ENCODE measurements at places on chromosomes 12 and 14.

DNA sequence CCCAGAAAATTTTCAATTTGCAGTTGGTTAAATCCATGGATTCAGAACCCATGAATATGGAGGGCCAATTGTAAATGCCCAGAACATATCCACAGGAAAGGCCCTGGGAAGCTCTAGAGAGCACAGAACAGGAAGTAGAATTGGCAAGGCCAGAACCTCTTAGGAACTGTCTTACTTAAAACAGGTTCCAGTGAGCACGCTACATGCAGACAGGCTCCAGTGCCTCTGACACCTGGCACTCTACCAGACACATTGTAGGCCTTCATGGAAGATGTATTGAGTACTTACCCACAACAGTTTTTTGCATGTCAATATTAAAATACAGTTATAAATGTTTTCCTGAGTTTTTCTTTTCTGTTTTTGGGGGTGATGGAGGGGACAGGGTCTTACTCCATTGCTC, 188.2 kb upstream of the FRMD6 start:
- H3K4me1 ChIP-seq, result no peaks in the 10 kb centered on the region
- H3K4me3 ChIP-seq, result no peak overlapping the region
- no peaks in the 10 kb centered on the region for H3K36me3 ChIP-seq
- H3K27ac ChIP-seq, result no peak overlapping the region
- DNase-seq, result no peak

DNA sequence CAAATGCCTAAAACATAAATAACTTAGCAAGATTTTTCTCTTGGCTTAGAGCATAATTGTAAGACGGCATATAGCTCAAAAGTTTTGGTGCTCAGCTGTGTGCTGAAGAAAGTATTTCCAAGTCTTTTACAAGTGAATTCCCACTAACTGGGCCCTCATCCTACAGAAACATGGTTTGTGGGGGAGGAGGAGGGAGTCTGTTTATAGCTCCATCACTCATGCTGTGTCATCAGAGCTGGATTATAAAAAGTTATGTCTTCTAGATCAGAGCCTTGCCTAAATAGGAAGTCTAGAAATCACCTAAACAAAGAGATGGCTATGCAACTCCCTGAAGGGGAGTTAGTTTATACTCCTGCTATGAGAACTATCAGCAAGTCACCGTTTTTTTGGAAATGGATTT, 65.9 kb upstream of the OTOGL start:
- H3K4me1 ChIP-seq, result no peaks in the 10 kb centered on the region
- no peak for DNase-seq
- no peak overlapping the region for H3K27ac ChIP-seq
- H3K27me3 ChIP-seq, result peaks cover 35% of the 10 kb centered on the region
- H3K36me3 ChIP-seq, result no peaks in the 10 kb centered on the region

DNA sequence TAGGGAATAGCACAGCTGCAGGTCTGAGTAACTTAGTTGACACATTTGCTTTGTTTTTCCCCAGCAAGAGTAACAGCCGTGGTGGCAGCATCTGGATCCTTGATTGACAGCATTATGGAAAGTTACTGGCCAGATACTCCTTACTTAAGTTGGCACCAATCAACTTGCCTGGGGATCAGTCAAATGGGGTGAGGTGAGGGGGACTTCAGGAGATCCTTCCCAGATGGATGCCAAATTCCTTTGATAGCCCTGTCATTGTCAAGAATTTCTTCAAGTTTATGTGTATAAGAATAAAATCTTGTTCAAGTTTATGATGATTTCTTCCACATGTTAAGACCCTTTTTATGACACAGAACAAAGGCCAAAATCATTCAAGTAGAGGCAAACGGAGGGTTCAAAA, 618.4 kb downstream of the SLC6A15 start:
- no peak overlapping the region for H3K27ac ChIP-seq
- no peak overlapping the region for H3K4me3 ChIP-seq
- no peak for DNase-seq
- no peaks in the 10 kb centered on the region for H3K27me3 ChIP-seq
- H3K36me3 ChIP-seq, result no peaks in the 10 kb centered on the region

GRCh38 chr12:51395283-51396230, 4.4 kb upstream of the GALNT6 start:
- peaks cover 47% of the 10 kb centered on the region for H3K4me1 ChIP-seq
- H3K36me3 ChIP-seq, result peaks cover 8% of the 10 kb centered on the region
- H3K27ac ChIP-seq, result peak overlapping the region; percentile 94
- H3K4me3 ChIP-seq, result peak overlapping the region; percentile 70

DNA sequence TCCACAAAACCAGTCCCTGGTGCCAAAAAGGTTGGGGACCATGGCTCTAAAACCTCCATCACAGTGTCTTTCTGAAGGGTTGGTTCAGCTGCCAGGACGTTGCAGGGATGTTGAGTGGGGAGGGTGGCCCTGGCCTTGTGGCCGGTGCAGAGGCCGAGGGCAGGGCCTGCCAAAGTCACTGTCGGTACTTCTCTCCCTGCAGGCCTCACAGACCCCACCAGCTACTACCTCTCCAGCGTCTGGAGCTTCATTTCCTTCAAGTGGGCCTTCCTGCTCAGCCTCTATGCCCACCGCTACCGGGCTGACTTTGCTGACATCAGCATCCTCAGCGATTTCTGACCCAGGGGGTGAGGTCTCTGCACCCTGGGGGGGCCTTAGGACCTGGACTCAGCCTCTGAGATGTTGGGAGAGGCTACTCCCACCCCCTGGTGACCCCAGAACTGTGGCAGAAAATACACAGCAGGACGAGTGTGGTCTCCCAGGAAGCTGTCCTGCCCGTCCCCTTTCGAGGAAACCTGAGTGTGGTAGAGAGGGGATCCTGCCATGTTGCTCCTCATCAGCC, 7.0 kb downstream of the SLC48A1 start:
- H3K36me3 ChIP-seq, result peaks cover 8% of the 10 kb centered on the region
- H3K27me3 ChIP-seq, result no peaks in the 10 kb centered on the region
- H3K4me3 ChIP-seq, result no peak overlapping the region

GRCh38 chr12:109619002-109619604, 45.5 kb downstream of the MVK start:
- DNase-seq, result no peak
- no peaks in the 10 kb centered on the region for H3K36me3 ChIP-seq
- H3K27ac ChIP-seq, result no peak overlapping the region

- H3K36me3 ChIP-seq, result no peaks in the 10 kb centered on the region
- no peaks in the 10 kb centered on the region for H3K4me1 ChIP-seq
- H3K27me3 ChIP-seq, result no peaks in the 10 kb centered on the region
- no peak overlapping the region for H3K4me3 ChIP-seq
These were observed 11.1 kb upstream of the RERGL start for GRCh38 chr12:18101043-18101442.

- DNase-seq, result no peak
- H3K27me3 ChIP-seq, result no peaks in the 10 kb centered on the region
- H3K36me3 ChIP-seq, result peaks cover 10% of the 10 kb centered on the region
These were observed 8.3 kb downstream of the ATP2B1 start for GRCh38 chr12:89700191-89700810.

DNA sequence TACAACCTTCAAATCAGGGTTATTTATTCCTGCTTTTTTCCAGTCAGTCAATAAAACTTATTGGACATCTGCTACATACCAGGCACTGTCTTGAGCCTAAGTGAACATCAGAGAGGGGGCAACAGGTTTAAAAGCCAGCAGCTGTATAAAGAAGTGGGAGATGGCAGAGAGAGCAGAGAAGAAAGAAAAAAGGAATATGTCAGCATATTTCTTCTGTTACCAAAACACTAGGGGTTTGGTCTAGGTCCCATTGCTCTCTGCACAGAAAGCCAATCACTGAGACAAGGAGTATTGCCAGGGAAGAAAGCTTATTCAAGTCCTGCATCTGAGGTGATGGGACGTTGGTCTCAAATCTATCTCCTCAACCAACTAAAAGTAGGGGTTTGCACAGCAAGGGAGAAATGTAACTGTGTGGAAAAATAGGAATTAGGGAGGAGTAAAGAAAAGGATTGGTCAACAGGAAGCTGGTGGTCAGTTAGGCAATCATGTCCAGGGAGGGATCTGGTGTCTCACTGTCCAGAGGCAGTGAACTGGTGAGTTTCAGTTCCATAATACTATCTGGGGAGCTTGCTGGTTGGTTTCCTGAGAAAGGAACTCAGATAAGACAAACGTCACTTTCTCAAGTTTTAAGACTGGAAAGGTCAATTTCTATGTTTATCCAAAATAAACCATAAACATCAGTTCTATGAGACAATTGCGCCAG, 107.5 kb downstream of the PHLDA1 start:
- no peak overlapping the region for H3K27ac ChIP-seq
- H3K27me3 ChIP-seq, result no peaks in the 10 kb centered on the region
- H3K4me3 ChIP-seq, result no peak overlapping the region
- H3K36me3 ChIP-seq, result no peaks in the 10 kb centered on the region

GRCh38 chr12:54230555-54230954, 41.8 kb upstream of the SMUG1 start:
- H3K36me3 ChIP-seq, result peaks cover 2% of the 10 kb centered on the region
- no peaks in the 10 kb centered on the region for H3K4me1 ChIP-seq
- no peaks in the 10 kb centered on the region for H3K27me3 ChIP-seq
- H3K27ac ChIP-seq, result no peak overlapping the region
- no peak overlapping the region for H3K4me3 ChIP-seq

GRCh38 chr14:61434311-61434710, 112.9 kb downstream of the PRKCH start:
- H3K27me3 ChIP-seq, result no peaks in the 10 kb centered on the region
- peak overlapping the region; percentile 55 for H3K4me3 ChIP-seq
- H3K4me1 ChIP-seq, result peaks cover 95% of the 10 kb centered on the region

GRCh38 chr12:100573292-100574186, at the start of gene GAS2L3:
Gene GAS2L3, plus strand, starts transcription at chr12:100573684. Its CDS starts 21,221 bp downstream, at chr12:100594905.
- peaks cover 10% of the 10 kb centered on the region for H3K4me1 ChIP-seq
- DNase-seq, result peak; percentile 29
- peaks cover 36% of the 10 kb centered on the region for H3K27me3 ChIP-seq
- H3K27ac ChIP-seq, result no peak within 1 kb of the TSS
- peaks cover 2% of the 10 kb centered on the region for H3K36me3 ChIP-seq

GRCh38 chr14:58054100-58054499, 97.9 kb downstream of the ARMH4 start:
- peaks cover 43% of the 10 kb centered on the region for H3K27me3 ChIP-seq

DNA sequence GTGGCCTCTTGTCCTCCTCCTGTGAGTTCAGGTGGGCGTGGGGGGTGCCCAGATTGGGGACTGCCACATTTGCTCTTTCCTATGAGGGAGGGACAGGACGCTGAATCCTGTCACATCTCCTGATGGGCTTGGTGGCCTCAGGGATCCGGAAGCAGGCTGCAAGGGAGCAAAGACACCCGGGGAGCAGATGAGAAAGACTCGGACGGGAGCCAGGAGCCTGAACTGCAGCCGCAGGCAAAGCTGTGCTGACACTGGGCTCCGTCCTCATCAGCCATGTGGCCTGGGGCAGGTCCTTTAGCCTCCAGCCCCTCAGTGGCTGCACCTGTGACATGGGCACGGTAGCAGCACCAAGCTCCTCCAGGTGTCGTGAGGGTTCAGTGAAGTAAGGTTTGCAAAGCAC, 40.8 kb upstream of the RFLNA start:
- H3K27me3 ChIP-seq, result peaks cover 43% of the 10 kb centered on the region
- no peak overlapping the region for H3K27ac ChIP-seq
- no peak for DNase-seq
- H3K36me3 ChIP-seq, result no peaks in the 10 kb centered on the region
- no peak overlapping the region for H3K4me3 ChIP-seq

GRCh38 chr14:54166049-54166950, 209.7 kb upstream of the BMP4 start:
- peaks cover 50% of the 10 kb centered on the region for H3K27me3 ChIP-seq
- H3K36me3 ChIP-seq, result no peaks in the 10 kb centered on the region
- H3K4me1 ChIP-seq, result no peaks in the 10 kb centered on the region
- DNase-seq, result no peak
- H3K4me3 ChIP-seq, result no peak overlapping the region

GRCh38 chr12:84134797-84135366, 777.7 kb downstream of the SLC6A15 start:
- DNase-seq, result no peak
- H3K4me3 ChIP-seq, result no peak overlapping the region
- no peaks in the 10 kb centered on the region for H3K27me3 ChIP-seq
- no peak overlapping the region for H3K27ac ChIP-seq
- H3K36me3 ChIP-seq, result no peaks in the 10 kb centered on the region

DNA sequence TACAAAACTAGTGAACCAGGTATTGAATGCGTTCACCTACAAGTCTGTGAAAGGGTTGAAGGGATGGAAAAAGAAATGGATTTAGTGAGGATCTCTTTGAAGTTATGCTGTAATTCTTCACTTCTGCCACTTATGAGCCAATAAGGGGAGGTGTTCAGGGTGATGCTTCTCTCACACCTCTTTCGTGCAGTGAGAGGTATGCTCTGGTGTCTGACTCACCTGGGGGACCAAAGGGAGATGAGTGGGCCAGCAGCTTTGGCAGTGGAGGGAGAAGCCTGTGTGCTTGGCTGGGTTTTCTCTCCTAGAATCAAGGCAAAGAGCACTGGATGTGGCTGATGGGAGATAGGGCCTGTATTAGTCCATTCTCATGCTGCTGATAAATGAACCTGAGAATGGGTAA, 45.4 kb downstream of the E2F7 start:
- H3K4me1 ChIP-seq, result no peaks in the 10 kb centered on the region
- no peak overlapping the region for H3K27ac ChIP-seq
- no peaks in the 10 kb centered on the region for H3K36me3 ChIP-seq
- no peaks in the 10 kb centered on the region for H3K27me3 ChIP-seq
- no peak for DNase-seq

DNA sequence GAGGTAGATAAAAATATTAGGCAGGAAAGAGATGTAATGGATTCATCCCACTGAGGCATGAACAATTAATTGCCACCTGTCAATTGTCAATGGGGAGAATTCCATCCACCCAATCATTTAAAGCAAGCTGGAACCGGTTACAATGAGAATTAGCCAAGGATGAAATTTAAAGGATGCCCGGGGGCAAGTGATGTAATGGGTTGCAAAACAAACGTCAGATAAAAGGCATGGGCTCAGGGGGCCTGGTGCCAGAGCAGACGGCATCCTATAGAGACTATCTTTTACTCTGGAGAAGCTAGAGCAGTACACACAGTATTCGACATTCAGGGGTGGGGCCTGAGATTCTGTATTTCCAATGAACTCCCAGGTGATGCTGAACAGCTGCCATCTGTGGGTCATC, 80.5 kb upstream of the ZFP36L1 start:
- DNase-seq, result no peak
- H3K27me3 ChIP-seq, result no peaks in the 10 kb centered on the region
- peaks cover 11% of the 10 kb centered on the region for H3K36me3 ChIP-seq

GRCh38 chr12:26017484-26018211, 59.2 kb downstream of the RASSF8 start:
- no peak for DNase-seq
- peaks cover 29% of the 10 kb centered on the region for H3K27me3 ChIP-seq
- no peaks in the 10 kb centered on the region for H3K36me3 ChIP-seq
- peak overlapping the region; percentile 26 for H3K27ac ChIP-seq
